AG10803 (cell line): ENCODE measurements at places on chromosomes 11 and 22.
A peak's percentile ranks its signal among the peaks of the same experiment; 100 is the strongest.

DNA sequence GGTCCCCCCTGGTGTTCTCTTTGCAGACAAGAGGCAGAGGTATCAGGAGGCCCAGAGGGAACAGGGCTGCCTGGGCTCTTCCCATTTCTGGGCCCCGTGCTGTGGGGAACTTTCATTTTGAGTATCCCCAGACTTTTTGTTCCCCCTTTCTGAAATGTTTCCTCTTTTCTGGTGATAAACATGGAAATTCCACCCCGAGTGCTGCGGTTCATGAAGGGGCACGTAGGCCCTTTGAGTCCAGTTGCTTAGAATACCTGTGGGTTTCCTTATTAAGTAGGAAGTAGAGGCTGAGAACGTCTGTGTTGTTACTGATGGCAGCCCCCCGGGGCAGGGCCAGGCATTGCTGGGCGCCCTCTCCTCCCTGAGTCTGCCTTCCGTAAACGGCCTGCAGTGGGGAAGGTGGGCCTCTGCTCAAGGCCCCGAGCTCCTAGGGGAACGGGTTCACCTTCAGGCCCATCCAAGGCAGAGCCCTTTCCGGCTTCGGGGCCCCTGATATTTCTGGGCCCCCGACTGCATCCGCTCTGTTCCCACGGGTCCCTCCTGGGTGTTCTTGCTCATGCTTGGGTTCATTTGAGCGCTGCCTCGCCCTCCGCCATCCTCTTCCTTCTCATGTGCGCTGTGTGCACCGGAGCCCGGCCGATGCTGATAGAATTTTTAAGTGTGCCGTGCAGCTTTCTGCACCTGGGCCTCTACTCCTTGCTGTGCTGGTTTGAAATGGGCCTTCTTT lies 12.0 kb downstream of the TBC1D22A start:
- no peak for DNase-seq

GRCh38 chr22:23534851-23535717 lies 45.0 kb downstream of the IGLL1 start:
- DNase-seq = no peak

DNA sequence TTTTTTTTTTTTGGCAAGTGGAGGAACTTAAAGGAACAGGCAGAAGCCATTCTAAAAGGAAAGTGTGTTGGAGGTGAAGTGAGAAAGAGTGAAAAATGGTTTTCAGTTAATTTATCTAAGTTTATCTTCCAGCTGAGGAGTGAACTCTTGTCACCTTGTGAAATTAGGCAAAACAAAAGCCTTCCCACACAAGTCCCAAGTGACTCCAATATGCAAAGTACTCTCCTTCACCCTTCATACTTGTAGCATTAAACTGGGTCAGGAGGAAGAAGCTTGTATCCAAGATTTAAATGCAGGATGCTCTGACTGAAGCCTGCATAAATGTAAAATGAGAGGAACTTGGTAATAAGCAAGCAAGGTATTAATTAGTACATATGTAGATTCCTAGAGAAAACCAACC lies 796.8 kb downstream of the DLG2 start:
- no peak for DNase-seq

GRCh38 chr11:30821438-30821965 lies 235.3 kb upstream of the MPPED2 start:
- DNase-seq = no peak

DNA sequence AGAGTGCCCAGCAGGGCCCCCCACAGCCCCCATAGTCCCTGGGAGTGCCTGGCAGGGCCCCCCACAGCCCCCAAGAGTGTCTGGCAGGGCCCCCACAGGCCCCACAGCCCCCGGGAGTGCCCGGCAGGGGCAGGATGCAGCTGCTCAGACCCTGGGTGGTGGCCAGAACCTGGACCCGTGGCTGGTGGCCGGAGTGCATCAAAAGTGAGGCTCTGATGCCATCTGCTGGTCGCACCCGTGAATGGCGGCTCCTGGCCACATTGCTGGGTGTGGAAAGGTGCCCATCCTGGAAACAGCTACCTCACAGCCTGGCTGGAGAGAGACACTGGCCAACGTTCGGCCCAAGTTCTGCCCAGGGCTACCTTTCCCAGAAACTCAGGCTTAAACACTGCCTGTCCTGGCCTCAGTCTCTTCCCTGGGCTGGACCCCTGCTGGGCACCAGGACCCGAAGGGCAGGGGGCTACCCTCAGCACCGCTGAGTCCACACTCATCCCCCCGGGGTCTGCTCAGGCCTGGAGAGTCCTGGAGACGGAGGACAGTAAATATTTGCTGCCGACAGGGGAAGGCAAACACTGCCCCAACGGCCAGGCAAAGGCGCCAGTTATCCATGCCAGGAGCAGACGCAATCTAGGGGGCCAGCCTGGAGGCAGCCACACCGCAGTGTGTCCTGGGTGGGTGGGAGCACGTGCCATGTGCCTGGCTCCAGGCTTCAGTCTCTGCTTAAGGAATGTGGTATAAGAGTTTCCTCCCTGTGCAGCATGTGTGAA lies 4.4 kb downstream of the INS start:
- DNase-seq = peak; percentile 25

DNA sequence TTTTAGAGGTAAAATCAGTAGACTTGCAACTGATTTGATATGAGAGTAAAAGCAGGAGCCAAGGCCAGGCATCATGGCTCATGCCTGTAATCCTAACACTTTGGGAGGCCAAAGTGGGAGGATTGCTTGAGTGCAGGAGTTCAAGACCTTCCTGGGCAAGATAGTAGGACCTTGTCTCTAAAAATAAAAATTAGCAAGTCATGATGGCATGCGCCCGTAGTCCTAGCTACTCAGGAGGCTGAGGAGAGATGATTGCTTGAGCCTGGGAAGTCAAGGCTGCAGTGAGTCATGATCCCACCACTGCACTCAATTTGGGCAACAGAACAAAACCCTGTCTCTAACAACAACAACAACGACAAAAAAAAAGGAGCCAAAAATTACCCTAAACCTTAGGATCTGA lies 13.5 kb downstream of the SGSM3 start:
- peak; percentile 78 for DNase-seq

DNA sequence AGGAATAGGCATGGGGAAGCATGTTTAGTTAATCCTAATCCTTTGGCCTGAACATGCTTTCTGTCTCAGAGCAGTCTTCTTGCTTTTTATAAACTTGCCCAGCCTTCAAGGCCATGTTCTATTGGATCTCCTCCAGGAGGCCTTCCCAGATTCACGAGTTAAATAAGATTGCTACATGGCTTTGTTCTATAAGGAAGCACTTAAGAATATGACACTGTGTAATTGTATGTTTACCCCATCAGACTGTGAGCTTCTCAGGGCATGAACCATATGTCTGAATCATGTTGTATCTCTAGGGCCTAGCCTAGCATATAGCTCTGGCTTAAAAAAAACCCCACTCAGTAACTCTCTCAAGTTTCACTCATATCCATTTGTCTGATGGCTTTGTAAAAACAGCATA lies 26.4 kb upstream of the UCP3 start:
- DNase-seq = no peak

- peak; percentile 94 for DNase-seq
Observed at GRCh38 chr11:101442171-101442570, 141.6 kb downstream of the TRPC6 start.

DNA sequence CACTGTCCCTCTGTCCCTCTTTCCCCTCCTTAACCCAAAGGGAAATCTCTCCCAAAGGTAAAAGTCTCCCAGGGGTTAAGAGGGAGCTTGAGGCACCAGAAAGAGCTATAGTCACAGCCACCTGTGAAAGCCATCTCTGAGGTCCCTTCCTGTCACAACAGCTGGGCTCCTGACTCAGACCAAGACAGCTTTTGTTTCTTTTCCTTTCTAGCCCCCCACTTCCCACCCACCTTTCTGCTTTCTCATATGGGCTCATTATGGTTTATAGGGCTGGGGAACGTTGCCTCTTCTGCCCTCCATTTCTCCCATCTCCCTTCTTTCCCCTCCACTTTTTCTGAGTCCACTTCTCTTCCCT lies 19.1 kb downstream of the MIF start:
- DNase-seq = no peak

GRCh38 chr11:103652013-103652412 lies 384.4 kb upstream of the DDI1 start:
- DNase-seq = no peak

- DNase-seq = peak; percentile 57
Observed at GRCh38 chr11:108985945-108986279, 321.0 kb downstream of the DDX10 start.

DNA sequence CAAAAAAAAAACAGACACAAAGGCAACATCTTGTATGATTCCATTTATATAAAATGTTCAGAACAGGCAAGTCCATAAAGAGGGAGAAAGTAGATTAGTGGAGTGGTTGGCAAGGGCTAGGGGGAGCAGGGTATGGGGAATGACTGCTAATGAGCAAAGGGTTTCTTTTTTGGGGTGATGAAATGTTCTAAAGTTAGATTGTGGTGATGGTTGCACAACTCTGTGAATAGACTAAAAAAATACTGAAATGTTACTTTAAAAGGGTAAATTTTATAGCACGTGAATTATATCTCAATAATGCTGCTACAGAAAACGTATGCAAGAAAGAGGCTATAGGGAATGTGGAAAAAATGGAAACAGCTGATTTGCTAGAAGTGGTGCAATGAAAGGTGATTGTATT lies 155.1 kb downstream of the TENM4 start:
- DNase-seq = peak; percentile 55

DNA sequence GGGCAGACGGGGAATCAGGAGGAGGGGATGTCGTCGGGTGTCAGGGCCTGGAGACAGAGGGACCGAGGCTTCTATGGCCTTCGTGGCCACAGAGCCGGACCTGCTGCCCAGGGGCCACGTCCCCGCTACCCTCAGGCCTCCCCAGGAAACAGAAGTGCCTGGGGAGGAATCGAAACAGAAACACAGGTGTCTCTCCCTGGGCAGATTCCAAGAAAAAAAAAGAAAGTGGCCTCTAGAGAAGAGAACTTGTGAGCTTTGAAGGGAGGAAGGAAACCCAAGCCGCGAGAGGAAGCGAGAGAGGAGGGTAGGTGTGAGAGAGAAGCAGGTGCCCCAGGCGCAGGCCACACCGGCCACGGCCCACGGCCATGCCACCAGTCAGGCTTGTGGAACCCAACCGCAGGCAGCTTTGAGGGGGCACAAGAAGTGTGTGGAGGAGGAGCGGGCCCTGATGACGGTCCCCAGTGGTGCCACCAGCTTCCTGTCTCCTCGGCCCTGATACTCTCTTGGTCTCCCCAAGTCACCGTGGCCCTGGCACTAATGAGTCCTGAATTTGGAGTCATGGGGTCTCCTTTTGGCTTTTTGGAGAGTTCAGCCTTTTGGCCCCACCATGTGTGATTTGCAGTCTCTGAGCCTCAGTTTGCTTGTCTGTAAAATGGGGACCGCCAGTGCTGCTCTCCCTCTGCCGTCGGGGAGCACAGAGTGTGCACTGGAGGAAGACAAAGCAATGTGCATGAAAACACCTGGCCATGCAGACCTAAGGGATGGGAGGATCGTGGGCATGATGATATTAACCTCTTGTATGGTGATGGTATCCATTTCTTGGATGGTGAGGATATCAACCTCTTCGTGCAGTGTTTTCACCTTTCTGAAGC lies 25.2 kb downstream of the LIF start:
- no peak for DNase-seq

DNA sequence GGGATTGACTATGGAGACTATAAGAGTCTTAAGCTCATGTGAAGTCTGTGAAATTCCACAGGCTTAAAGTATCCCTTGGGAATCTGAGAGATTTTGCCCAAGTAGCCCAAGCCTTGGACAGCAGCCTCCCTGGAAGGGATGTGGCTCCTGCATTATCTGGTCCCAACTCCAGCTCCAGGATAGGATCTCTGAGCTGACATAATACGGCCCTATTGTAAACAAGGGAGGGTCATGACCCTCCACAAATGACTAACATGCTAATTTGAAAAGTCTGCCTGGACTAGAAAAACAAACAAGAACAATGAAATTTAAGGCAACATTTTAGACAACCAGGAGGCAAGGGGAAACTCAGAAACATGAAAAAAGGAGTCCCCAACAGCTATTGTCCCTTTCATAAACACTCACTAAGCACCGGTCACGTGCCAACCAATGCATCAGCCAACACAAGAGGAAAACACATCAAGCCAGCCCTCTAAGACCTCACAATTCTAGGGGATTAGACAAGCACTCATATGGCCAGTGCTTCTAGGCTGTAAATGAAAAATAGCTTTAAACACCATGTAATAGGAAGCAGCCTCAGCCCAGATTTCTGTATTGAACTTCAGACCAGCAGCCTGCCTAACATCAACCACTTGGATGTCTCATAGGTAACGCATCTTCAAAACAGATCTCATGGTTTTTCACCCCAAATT lies 101.2 kb upstream of the TIMP3 start:
- peak; percentile 73 for DNase-seq

DNA sequence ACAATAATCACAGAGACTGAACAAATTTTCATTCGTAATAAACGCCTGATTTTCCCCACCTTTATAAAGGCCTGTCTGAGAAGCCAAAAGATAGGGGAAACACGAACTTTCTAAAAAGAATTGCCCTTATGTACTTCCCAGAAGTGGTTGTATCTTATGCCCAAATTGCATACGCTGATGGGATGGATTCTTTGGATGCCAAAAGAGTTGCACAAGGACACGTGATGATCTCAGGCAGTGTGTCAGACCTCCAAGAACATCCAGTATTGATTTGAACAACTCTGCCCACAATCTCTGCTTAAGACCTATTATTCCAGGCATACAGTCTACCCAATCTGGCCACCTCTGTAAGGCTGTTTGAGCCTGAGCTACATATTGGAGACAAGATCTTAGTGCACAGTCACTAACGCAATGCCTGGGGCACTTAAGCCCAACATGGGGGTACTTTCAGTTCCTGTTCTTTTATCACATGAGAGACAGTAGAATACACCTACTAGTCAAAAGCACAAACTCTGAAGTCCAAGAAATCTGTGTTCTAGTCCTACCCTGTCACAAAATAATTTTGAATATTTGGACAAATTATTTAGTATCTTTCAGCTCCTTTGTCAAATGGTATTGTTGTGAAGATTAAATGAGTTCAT lies 38.9 kb downstream of the OR10A6 start:
- DNase-seq = peak; percentile 88

GRCh38 chr22:19824212-19824925 lies 30.3 kb downstream of the GNB1L start:
- no peak for DNase-seq

GRCh38 chr11:72570893-72571661 lies 103.1 kb downstream of the PDE2A start:
- no peak for DNase-seq

- DNase-seq = peak; percentile 84
Observed at GRCh38 chr11:86152006-86152862, 83.3 kb upstream of the PICALM start.
